ENCODE measurements at places on chromosomes 11 and 22.

GRCh38 chr11:17933708-17934107 lies 79.1 kb downstream of the SERGEF start:
- DNase-seq: no peak

DNA sequence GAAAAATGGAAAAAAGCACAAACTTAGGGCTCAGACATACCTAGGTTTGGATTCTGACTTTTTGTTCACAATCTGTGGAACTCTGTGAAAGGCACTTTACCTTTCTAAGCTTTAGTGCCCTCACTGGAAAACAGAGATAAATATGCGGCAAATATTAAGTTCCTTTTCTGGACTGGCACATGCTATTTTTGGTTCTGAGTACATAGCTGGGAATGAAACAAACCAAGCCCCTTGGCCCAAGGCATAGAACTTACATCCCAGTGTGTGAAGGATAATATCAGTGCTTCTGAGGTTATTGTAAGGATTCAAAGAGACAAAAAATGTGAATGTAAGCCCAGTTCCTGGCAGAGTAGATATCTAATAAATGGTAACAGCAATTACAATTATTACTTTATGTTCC lies 227.5 kb downstream of the ADAMTS15 start:
- DNase-seq: no peak

DNA sequence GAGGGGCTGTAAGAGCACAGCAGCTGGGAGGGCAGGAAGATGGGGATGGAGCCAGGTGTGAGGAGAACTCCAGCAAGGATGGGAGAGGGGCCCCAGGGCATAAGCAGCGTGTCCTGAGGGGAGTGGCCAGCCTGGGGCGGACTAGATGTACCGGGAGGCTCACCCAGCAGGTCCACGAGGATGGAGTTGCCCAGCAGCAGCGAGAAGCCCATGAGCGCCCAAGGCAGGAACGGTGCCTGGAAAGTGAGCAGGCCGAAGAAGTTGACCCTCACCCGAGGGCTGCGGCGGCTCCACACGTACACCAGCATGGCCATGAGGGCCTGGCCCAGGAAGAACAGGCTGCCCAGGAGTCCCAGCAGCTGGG lies 1.3 kb downstream of the DERL3 start:
- DNase-seq: no peak

DNA sequence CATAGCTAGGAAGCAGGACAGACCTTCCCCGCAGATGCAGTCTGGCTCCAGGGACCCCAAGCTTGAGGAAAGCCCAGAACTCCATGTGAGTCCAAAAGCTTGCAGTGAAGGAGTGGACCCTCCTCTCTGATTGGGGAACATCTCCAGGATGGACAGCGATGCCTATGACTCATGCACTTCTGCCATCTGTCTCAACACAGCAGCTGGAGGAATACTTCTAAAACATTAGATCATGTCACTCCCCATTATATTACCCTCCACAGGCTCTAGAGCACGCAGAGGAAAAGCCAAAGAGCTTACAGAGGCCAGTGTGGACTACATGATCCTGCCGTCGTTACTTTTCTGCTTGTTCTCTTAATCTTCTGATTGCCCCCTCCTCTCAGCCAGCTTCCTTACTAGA lies 605.7 kb downstream of the INSC start:
- no peak for DNase-seq

- no peak for DNase-seq
Measured at GRCh38 chr11:7278314-7278917, 26.7 kb downstream of the SYT9 start.

DNA sequence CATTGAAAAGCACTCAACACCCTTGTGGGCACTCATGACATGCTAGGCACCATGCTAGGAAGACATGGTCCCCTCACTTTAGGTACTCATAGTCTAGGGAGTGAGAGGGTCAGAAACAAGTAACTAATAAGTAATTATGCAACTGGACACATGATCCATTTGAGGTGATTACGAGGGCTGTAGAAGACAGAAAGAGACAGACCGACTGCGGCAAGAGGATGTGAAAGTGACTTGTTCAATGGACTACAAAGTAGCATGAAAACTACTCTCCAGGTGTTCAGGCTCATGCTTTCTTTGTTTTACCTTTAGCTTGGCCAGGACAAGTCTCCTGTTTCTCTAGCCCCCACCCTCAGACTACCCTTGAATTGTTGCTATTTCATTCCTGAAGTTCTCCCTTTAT lies 310.8 kb upstream of the SORL1-AS1 start:
- no peak for DNase-seq

DNA sequence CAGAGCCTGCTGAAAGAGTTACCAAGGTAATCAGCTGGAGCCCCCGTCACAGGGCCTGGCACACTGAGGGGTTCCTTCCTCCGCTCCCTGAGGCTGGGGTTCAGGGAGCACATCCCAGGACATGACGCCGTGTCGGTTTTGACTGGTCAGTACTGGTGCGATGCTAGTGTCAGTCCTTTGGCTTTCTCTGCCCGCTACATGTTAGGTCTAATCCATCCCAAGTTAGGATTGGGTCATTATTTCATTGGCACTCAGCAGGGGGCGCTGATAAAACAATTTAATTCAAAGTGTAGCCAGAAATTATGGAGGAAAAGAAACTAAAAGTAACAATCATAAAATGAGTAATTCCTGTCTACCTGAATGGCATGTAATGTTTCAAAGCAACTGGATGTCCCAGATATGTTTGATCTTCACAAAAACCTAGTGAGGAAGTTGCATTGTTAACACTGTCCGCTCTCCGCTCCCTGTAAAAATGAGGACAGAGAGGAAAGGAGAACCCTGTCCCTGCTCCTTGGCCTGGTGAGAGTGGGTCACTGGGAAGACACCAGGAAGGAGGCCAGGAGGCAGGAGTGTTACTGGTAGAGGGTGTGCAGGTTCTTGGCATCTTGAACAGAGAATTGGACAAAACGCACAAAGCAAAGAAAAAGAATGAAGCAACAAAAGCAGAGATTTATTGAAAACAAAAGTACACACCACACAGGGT lies 27.1 kb downstream of the TSKU start:
- DNase-seq: peak; percentile 37

GRCh38 chr11:86957976-86958646 lies 2.9 kb upstream of the FZD4 start:
- DNase-seq: no peak

DNA sequence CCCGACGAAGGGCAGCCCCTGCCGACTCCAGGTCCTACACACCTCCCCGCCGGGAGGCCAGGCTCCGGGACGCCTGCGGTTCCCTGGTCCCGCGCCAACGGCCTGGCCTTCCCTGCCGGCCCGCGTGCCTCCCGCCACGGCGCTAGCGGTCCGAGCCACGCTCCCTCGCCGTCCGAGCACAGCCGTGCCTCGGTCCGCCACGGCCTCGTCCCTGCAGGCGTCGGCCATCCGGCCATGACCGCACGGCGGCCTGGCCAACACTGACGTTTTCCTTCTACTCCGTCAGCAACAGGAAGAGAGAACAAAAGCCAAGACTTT lies 532 bp downstream of the EIF4G2 start:
- no peak for DNase-seq

DNA sequence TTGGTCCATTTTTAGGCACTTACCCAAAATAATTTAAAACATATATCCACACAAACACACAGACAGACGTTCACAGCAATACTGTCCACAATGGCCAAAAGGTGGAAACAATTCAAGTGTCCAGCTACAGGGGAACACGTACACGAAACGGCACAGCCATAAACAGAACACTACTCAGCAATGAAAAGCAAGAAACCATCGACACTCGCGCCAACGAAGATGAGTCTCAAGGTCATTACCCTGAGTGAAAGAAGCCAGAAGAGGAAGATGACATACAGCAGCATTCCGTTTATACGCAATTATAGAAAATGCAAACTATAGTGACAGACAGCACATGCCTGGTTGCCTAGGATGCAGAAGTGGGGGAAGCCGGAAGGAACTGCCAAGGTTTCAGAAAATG lies 13.4 kb upstream of the COMT start:
- DNase-seq: no peak

- no peak for DNase-seq
Measured at GRCh38 chr22:41885516-41885915, 29.4 kb downstream of the SHISA8 start.

DNA sequence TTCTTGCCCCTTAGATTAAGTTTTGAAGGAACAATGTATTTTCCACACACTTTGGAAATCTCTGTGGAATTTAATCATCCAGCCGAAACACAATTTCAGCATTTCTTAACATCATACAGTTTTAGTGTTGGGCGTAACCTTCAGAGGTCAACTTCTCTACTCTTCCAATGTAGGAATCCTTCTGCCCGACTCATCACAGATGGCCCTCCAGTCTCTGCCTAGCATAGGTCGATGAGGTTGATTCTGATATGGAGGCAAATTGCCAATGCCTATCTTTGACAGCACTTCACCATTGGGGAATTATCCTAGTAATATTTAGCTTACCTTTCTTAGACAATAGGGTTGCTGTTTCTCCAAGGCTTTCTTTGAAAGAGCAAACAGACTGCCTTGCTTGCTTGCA lies 175.7 kb upstream of the TTC12 start:
- DNase-seq: no peak

DNA sequence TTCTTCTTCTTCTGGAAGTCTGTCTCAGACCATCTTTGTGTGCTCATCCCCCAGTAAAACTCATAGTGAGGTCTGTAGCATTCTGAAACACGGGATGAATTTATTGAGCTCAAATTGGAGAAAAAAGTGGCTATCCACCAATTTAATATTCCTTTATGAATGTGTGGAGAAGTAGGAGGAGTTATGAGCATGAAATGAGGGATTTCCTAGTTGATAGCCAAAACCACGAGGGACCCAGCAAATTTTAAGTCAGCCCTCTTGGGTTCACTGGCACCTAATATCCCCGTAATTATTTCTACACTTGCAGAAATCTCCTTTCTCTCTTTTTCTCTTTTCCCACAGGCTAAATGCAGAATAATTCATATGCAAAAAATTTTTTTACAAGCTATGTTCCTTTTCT lies at the start of gene OR52A1:
TSS of gene OR52A1 (minus strand) at position 101 of the 400 bp plus-strand sequence. CDS start 2,388 bp downstream, outside the sequence.
- DNase-seq: no peak

- DNase-seq: no peak
Measured at GRCh38 chr22:42343121-42343454, 72.6 kb upstream of the TCF20 start.

- peak; percentile 85 for DNase-seq
Measured at GRCh38 chr22:24434471-24435322, 7.3 kb downstream of the ADORA2A start.

- no peak for DNase-seq
Measured at GRCh38 chr11:1564535-1565172, 7.4 kb downstream of the DUSP8 start.

Data from stimulated activated CD4-positive, alpha-beta T cell treated with anti-CD3 and anti-CD28 coated beads, Interleukin-1b, Interleukin-23, amount 100 ng/mL, for 48 hours (primary cell).